ENCODE measurements at places on chromosomes 4 and X.

DNA sequence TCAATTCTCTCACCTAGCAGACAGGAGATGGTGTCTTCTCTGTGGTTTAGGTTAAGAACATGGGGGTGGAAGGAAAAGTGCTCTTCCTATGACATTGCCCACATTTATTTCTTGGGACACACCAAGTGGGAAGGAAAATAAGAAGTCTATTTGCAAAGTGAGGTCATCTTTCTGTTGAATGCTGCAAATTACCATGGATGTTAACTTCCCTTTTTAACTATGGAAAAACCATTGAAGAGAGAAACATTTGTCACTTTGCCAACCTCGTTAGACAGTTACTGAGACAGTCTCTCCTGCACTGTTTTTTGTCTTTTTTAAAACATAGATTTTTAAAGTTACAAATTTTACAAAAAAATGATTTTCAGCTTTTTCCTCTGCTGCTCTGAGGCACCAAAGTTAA is 72.8 kb upstream of the BEND4 start:
- DNase-seq: no peak

DNA sequence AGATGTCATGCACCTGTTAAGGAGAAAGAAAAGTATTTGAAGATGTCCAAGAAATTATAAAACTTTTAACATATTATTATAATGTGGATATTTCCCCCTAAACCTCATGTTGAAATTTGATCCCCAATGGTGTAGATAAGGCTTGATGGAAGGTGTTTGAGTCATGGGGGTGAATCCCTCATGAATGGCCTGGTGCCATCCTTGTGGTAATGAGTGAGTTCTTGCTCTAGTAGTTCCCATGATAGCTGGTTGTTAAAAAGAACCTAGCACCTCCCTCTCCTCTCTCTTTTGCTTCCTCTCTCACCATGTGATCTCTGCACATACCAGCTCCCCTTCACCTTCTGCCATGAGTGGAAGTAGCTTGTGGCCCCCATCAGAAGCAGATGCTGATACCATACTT is 176.6 kb upstream of the NR3C2 start:
- no peak for DNase-seq

GRCh38 chr4:6886886-6887285 is 22.7 kb upstream of the TBC1D14 start:
- no peak for DNase-seq

GRCh38 chr4:131052646-131053045 is 1956.7 kb downstream of the C4orf33 start:
- no peak for DNase-seq

GRCh38 chrX:617401-617800 is 13.2 kb upstream of the SHOX start:
- no peak for DNase-seq

- no peak for DNase-seq
These were observed 242.4 kb downstream of the EVC2 start for GRCh38 chr4:5465956-5466355.

GRCh38 chr4:7390336-7390735 is 44.4 kb downstream of the PSAPL1 start:
- DNase-seq: no peak

DNA sequence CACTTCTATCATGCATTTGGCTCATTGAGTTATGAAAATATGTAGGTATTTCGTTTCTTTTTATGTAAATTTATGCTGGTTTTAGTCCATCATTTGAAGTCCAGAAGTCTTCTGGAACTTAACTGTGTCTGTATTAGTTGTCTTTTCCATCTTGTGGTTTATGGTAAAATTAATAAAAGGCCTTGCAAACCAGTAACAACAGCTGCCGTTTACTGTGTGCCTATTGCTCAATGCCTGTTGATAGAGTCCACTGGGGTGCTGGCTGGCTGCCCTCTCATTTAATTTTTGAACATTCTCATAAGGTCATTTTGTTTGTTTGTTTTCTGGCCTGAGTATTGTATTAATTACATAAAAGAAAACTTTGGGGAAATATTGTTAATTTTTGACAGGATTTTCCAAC is 98.0 kb downstream of the NAA11 start:
- DNase-seq: no peak

DNA sequence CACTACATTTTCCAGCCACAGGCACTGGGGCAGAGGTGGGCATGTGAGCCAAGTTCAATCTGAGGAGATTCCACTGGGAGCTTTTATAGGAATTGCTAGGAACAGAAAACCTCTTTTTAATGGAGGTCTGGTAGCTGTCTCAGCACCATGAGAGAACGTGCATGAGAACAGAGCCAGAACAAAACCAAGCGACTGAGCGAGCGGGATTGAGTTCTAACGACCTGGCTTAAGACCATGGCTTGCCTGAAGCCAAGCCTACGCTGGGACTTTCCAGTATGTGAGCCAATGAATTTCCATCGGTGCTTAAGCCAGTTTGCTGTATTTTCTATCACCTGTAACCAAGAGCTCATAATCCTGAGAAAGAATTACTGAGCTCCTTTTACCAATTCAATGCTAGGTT is 183.7 kb downstream of the NR3C2 start:
- DNase-seq: no peak

GRCh38 chrX:15497865-15498264 is 2.7 kb upstream of the BMX start:
- peak; percentile 67 for DNase-seq

DNA sequence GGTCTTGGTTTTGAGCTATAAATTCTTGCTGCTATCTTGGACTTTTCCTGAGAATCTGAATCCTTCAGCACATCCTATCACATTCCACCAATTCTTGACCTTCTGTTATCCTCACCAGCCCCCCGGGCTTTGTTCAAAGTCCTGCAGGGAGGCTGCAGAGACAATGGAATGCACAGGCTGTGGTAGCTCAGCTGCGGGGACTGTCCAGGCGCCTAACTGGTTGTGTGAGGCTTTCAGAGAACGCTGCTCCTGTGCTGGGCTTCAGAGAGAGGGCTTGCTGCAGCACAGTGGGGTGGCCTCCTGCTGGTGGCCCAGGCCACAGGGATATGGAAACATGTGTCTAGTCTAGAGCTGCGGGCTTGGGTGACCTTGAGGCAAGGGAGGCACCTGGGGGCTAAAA is 196.3 kb upstream of the GATB start:
- DNase-seq: no peak

DNA sequence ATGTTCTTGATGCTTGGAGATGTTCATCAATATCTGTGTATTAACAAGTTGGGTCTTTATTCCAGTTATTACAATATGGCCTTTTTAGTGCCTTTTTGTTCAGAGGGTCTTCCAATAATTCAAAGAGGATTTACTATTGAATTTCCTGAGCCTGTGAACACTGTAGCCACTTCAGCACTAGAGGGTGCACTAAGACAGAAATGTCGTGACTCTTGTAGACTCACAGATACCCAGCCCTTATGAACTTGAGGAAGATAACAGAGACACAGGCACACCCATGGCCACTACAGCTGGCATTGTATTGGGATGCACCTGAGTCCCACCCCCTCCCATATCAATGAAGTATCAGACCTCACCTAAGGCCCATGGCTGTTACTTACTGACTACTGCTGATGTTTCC is 54.4 kb upstream of the ACTRT1 start:
- peak; percentile 1 for DNase-seq

DNA sequence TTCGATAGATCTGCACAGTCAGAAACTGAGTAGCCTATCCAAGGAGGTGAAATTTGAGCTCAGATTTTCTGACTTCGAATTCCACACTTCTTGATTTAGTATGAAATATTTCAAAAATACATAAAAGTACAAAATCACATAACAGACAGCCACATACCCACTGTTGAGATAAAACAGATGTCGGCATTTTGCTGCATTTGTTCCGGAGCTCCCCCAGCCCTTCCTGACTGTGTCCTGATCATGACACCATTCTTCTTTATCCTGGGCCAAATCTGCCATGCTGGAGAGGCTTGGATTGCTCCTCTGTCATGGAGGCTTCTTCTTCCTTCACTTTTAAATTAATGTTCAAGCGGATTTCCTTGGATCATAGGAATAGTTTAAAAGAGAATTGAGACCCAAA is 124.2 kb upstream of the RBPJ start:
- no peak for DNase-seq

DNA sequence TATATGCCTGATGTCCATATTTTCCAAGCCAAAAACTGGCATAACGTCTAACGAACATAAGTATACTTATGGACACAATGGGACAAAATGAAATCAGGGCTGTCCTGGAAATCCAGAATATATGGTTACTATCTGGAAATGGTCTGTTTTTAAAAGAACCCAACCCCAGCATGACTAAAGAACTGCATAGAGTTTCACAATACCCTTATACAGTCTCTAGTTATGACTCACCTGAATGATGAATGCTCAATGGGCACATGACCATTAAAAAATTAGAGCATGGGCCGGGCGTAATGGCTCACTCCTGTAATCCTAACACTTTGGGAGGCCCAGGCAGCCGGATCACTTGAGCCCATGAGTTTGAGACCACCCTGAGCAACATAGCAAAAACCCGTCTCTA is 31.8 kb downstream of the AMMECR1 start:
- DNase-seq: no peak

- no peak for DNase-seq
These were observed 320.6 kb upstream of the PPARGC1A start for GRCh38 chr4:24210332-24210902.

DNA sequence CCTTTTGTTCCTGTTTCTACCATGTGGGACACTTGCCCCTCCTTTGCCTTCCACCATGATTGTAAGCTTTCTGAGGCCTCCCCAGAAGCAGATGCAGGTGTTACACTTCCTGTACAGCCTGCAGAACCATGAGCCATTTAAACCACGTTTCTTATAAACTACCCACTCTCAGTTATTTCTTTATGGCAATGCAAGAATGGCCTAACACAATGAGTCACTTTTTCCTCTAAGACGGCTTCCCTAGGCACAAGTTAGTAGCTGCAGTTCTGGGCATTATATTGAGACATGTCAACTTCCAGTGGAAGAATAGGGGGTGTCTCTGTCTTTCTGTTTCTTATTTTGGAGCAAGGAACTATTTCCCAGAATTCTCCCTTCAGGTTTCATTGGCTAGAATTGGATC is 32.9 kb upstream of the DIPK2B start:
- no peak for DNase-seq

DNA sequence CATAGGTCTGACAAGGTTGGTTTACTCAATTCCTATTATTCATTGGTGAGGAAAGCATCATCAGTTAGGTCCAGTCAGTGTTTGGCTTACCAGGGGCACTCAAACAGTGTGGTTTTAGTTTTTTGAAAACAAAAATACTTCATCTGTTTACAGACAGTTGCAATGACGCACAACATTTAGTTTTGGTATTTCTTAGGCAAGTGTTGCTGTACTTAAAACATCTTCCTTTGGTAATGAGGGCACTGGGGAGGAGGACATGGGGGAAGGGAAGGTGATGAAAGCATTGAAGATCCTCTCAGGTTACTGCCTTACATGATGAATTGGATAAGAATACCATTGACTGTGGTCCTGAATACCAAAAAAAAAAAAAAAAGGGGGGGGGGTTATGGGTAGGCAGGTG is 93.7 kb upstream of the MAOA start:
- DNase-seq: no peak

- no peak for DNase-seq
These were observed 24.1 kb downstream of the SH3KBP1 start for GRCh38 chrX:19863212-19863856.

GRCh38 chr4:168636506-168637196 is 139.8 kb downstream of the PALLD start:
- DNase-seq: no peak

DNA sequence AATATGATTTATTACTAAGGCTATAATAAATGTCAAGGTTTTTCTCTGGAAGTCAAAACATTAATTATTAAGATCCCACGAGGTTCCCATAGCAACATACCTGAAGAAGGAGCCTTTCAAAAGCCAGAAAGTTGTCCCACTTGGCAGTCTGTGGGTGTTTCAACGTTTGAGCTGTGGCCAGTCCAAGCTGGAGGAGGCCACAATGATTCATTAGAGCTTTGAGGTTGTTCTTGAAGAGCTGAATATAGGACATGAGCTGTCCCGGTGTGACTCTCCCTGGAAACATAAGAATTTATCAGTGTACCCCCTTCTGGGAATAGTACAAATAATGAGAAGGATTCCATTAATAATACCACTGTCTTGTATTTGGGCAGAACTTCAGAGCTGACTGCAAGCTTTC is 92.1 kb downstream of the SCFD2 start:
- DNase-seq: no peak

- no peak for DNase-seq
These were observed 382.6 kb downstream of the CENPC start for GRCh38 chr4:67162690-67163089.

- DNase-seq: no peak
These were observed 146.8 kb upstream of the PTCHD1 start for GRCh38 chrX:23187819-23188218.

- no peak for DNase-seq
These were observed 15.9 kb upstream of the MAP9 start for GRCh38 chr4:155392481-155393184.

DNA sequence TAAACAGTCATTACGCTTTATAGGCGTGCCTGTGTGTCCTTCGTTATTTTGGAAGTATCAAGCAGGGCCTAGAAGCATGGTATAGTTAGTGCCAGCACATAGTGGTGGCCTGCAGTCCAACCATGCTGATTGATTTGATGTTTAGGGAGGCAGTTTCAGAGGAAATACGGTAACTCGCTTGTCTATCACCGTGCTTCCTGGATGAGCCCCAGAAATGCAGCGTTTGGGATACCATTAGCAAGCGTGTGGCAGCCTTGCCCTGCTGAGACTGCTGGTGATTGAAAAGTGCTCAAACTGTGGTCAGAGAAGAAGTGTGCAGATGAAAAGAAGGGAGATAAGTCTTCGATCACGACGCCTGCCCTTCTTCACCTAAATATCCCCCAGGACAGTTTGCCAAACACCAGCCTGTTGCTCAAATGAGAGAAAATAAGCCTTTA is 158.4 kb downstream of the CHIC2 start:
- peak; percentile 86 for DNase-seq

DNA sequence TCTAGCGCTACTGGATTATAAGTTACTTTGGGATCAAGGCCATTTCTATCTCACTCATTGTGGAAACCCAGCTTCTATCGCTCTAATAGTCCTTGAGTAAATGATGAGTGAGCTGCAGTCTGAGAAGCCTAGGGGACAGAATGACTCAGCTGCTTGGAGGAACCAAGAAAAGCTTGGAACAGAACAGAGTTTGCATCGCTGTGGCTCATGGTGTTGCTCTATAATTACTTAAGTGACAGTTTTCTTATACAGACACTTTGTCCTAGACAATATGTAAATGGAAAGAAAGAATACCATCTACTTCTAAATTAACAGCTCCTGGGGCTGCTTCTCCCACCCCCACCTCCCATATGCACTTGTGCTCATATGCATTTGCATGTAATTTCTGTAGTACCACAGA is 156.9 kb downstream of the SLIT2 start:
- no peak for DNase-seq

DNA sequence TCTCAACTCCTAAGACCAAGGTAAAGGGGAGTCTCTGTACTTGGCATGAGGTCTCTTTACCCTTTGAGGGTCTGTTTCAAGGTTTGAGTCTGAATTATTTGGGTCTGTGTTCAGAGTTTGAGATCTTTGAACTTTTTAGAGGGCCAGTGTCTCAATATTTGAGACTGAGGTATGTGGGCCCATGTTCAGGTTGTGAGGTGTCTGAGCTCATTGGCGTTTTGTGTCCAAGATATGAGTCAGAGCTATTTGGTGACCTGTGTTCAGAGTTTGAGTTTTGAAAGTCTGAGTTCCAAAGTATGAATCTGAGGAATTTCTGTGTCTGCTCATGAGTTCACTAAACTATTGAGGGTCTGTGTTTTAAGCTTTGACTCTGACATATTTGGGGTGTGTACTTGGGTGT is 36.7 kb upstream of the PAGE4 start:
- no peak for DNase-seq

- DNase-seq: no peak
These were observed 208.6 kb upstream of the TACR3 start for GRCh38 chr4:103928370-103928769.
